ENCODE measurements at places on chromosomes 5 and 9.

DNA sequence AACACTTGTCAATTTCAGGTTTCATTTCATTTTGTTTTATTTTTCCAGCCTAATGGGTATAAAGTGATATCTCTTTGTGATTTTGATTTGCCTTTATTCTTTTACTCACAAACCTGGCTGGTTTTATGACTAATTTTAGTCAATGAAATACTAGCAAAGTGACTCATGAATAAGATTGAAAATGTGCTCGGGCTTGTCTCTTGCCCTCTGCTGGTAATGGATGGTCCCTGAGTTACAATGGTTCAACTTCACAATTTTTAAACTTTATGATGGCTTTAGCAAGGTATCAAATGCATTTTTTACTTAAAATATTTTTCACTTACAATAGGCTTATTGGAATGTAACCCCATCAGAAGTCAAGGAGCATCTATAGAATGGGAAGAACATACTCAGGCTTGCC lies 431.4 kb upstream of the CCNG1 start:
- no peak for DNase-seq

GRCh38 chr9:27162045-27162444 lies 53.0 kb downstream of the TEK start:
- DNase-seq, result no peak

DNA sequence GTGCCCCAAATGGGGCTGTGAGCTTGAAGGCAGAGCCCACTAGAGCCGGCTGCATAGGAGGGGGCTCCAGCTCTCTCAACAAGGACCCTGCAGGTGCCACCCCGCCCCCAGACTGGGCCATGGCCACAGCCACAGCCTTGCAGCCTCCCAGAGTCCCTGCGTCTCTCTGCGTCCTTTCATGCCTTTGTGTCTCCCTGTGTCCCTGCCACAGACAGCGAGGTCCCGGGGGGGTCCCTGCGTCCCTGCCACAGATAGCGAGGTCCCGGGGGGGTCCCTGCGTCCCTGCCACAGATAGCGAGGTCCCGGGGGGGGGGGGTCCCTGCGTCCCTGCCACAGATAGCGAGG lies 6.3 kb downstream of the NOXA1 start:
- no peak for DNase-seq

DNA sequence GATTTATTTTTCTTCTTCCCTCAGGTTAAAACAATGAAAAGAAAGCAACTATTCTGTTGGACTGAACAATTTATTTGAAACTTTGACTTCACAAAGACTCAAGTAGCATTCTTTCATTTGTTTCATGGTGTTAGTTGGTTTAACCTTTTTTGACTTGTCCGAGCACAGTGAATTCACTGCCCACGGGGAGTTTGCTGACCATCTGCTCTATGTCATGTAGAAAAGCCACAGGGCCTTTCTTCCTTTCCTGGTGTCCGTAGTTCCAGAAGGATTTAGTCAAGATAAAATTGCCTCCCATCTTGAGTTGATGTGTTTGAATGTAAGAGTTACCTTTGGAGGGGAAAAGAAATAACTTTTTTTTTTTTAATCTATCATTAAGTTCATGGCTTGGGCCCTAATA lies 55.1 kb upstream of the ZNF608 start:
- no peak for DNase-seq

- no peak for DNase-seq
Observed at GRCh38 chr9:35771943-35772342, 17.9 kb upstream of the MSMP start.

GRCh38 chr9:37421914-37422288 lies 595 bp upstream of the GRHPR start:
- no peak for DNase-seq

DNA sequence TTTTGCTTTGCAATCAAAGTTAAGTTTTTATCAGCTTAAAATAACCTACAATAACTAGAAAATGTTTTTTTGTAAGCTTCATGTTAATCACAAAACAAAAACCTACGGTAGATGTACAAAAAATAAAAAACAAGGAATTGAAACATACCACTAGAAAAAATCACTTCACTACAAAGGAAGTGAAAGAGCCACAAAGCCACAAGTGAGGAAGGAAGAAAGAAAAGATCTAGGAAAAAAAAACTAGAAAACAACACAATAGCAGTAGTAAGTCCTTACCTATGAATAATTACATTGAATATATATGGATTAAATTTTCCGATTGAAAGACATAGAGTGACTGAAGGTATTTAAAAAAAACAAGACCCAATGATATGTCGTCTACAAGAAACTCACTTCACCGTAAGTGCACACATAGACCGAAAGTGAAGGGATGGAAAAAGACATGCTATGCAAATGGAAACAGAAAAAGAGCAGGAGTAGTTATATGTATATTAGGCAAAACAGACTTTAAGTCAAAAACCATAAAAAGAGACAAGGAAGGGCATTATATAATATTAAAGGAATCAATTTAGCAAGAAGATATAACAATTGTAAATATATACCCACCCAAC lies 13.4 kb upstream of the ZDHHC21 start:
- DNase-seq, result no peak

All from activated T-helper 1 cell treated with anti-CD3 and anti-CD28 coated beads, Interleukin-2, amount 50 U/mL, for 16 hours (primary cell).